ENCODE measurements at places on chromosomes 12 and 14.

DNA sequence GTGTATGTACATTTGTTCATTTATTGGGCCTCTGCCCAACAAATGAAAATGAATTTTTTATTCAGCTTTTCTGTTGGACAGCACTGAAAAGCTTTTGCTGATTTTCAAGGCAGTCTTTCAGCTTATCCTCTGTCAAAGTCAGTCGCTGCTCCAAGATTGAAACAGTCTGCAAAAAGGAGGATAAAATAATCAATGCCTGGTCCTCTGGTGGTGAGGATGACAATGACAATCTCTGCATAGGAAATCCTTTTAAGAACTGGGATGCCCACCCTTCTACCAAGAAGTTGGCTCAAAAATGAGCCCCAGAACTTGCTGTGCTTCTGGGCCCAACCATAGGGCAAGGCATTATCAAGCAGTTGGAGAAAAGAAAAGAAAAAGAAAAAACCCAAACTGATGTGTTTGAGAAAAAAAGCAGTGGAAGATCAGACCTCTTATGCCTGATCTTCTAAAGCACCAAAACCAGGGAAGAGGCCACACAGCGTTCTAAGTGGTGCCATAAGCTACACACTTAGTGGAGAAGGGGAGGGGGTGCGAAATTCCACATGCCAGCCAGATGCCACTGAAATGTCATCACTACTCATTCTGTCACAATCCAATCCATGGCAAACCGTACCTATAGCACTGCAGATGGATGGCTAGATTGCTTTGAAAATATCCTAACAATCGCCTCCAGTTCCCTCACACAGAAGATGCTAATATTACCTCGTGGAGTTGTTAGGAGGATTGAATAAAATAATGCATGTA is 69.0 kb upstream of the DUSP6 start:
- DNase-seq: no peak

GRCh38 chr12:100668945-100669536 is 95.6 kb downstream of the GAS2L3 start:
- DNase-seq: peak; percentile 49

- no peak for DNase-seq
Measured at GRCh38 chr12:4434706-4435425, 10.7 kb downstream of the FGF6 start.

GRCh38 chr14:77738559-77739250 is 22.3 kb downstream of the SNW1 start:
- DNase-seq: no peak

- DNase-seq: no peak
Measured at GRCh38 chr12:99984271-99985128, at the start of gene ANKS1B. Gene ANKS1B, minus strand, starts transcription at chr12:99984936. Its CDS starts 699 bp downstream, at chr12:99984237.

DNA sequence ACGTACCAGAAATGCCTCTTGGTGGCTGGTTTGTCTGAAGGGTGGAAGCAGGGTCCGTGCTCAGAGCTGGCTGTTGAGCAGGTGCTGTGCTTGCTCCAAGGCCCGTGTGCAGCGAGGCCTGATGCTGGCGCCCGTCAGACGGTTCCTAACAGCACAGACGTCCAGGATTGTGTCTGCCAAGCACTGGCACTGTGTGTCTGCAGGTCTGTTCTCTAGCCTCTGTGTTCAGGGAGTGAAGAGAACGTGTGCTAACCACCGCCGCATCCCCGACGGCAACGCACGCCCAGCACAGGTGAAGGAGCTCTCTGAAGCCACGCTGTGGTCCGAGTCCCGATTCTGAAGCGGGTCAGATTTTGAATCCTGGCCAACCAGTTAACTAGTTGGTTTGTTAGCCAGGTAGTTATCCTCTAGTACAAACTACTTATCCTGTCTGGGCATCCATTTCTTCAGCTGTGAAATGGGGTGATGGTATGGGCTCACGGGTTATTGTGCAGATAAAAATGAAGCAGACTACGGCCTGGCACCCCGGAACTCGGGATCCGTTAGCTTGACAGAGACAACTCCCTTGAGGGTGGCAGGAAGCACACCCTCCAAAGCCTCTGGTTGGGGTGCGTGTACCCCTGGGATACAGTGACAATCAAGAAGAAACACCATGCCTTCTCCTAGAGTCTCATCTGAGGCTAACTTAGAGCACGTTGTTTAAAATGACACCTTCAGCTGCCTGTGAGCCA is 18.6 kb upstream of the TDRD9 start:
- DNase-seq: no peak

- no peak for DNase-seq
Measured at GRCh38 chr12:64946132-64946829, 121.8 kb downstream of the TBC1D30 start.
